ENCODE measurements at places on chromosomes 6 and 20. TPM values are rescaled to one million over a fixed set of nuclear protein-coding genes. Genes with fewer than 3 reads are reported as not detected.
A peak's percentile ranks its signal among the peaks of the same experiment; 100 is the strongest.

Gene RHAG
- not detected for total RNA-seq

Gene CRIP3
- not detected for total RNA-seq

Gene B3GAT2
- not detected for total RNA-seq

Gene ATP6V1G2
- 1.0 TPM for total RNA-seq

Gene CST2
- total RNA-seq = not detected

Gene ESF1
- 12.5 TPM for total RNA-seq

Gene TMEM151B
- total RNA-seq = under 0.01 TPM

Gene MICB
- total RNA-seq = not detected

Gene GGTLC1
- total RNA-seq = 3.4 TPM

Gene CST5
- not detected for total RNA-seq

- no peak for DNase-seq
Measured at GRCh38 chr6:69761853-69762252, 35.0 kb downstream of the LMBRD1 start.

GRCh38 chr6:141989706-141989959, 143.1 kb upstream of the GJE1 start:
- no peak for DNase-seq

GRCh38 chr20:38046572-38046971, 13.0 kb downstream of the RPRD1B start:
- DNase-seq = no peak

DNA sequence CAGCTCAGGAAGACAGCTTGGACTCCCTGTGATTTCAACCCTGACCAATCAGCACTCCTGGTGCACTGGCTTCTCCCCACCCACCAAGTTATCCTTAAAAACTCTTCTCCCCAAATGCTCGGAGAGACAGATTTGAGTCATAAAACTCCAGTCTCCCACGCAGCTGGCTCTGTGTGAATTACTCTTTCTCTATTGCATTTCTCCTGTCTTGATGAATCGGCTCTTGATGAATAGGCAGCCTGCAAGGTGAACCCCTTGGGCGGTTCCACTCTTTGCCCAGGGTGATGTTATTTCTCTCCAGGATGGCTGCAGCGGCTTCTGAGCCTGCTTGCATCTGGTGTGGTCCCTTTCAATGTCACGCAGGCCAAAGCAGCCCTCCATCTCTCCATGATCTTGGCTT, 12.4 kb downstream of the SLC52A3 start:
- DNase-seq = no peak

- DNase-seq = no peak
Measured at GRCh38 chr6:41288030-41288753, 1.7 kb upstream of the TREM1 start.

- peak; percentile 78 for DNase-seq
Measured at GRCh38 chr6:11770546-11771466, 7.8 kb downstream of the ADTRP start.

- no peak for DNase-seq
Measured at GRCh38 chr6:29797135-29797534, 30.5 kb upstream of the HLA-G start.

DNA sequence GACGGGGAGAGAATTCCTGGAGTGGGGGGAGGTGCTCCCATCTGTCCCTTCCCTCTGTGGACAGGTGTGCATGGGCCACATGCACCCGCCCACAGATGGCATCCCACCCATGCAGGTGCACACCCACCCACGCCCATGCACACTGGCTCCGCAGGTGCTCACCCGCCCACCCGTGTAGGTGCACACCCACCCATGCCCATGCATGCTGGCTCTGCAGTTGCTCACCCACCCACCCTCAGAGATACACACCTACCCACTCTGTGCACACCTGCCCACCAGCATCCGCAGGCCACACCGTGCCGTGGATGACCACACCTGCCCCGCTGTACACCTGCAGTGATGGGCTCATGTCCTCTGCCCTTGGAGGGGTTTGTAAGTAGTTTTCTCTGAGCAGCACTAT, 132.0 kb downstream of the PHACTR3 start:
- no peak for DNase-seq

DNA sequence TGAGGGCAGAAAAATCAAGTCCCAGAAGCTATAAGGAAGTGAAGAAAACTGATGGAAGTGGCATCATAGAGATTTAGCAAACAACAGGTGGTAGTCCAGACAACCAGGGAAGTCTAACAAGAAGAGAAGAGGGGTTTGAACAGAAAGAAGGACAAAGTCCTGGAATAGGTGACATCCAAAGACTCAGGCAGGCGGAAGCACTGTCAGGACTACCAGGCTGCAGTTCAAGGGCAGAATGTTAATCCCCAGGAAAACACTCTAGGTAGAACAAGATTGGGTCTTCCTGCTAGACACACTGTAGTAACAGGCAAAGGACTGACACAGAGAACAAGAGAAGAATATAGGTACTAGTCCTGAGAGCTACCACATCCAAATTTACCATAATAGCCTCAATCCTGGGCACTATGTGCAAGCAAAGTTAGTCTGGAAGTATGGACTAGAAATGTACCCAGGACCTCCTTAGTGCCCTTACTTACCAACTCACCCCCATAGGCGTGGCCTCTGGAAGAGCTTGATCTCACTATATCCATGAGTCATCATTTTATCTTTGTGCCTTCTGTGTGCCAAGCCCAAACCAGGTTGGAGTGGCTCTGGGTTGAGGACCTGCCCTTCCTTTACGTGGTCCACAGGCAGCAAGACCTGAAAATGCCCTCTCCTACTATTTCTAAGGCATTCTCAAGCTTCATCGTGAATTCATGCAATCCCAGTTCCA, 2.2 kb upstream of the EPB41L2 start:
- DNase-seq = no peak

DNA sequence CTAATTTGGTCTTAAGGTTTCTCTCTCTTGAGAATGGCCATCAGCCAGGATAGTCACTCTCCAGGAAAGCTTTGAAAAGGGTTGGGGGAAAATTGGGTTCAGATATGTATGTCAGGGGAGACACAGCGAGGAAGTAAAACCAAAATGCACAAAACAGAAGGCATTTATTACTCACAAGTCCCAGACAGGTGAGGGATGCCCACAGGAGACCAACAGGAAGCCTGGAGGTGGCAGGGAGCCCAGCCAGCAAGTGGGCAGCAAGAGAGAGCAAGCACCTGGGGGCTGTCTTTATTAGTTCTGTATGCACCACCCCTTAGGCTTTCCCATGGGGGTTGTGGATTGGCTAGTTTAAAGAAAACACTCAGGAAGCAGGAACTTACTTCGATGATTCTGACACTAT, 707.7 kb downstream of the KIF16B start:
- no peak for DNase-seq

- no peak for DNase-seq
Measured at GRCh38 chr6:19369785-19370184, 467.4 kb upstream of the ID4 start.

- DNase-seq = no peak
Measured at GRCh38 chr6:35919085-35919826, 1.6 kb downstream of the SRPK1 start.

- no peak for DNase-seq
Measured at GRCh38 chr6:113011389-113011788, 664.3 kb downstream of the RFPL4B start.

DNA sequence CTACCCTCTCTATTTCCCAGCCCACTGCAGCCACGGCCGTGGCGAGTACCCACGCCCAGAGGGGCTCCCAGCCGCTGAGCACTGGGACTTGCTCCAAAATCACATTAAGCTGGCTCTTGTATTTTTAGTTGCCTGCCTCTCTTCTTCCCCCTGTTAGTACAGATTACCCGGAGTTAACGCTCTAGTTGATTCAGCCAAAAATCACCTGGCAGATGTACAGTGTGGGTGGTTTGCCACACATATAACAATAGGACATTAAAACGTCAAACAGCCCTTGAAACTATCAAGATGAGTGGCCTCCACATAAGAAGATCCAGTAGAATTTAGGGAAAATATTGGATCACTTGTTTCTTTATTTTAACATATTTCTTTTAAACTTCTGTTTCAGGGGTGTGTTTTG, 268.8 kb upstream of the PRDM1 start:
- DNase-seq = no peak

GRCh38 chr6:11189865-11190624, 42.4 kb downstream of the NEDD9 start:
- DNase-seq = no peak

GRCh38 chr20:52275181-52275691, 83.7 kb upstream of the ZFP64 start:
- DNase-seq = no peak

GRCh38 chr20:8424010-8424409, 291.9 kb downstream of the PLCB1 start:
- no peak for DNase-seq

DNA sequence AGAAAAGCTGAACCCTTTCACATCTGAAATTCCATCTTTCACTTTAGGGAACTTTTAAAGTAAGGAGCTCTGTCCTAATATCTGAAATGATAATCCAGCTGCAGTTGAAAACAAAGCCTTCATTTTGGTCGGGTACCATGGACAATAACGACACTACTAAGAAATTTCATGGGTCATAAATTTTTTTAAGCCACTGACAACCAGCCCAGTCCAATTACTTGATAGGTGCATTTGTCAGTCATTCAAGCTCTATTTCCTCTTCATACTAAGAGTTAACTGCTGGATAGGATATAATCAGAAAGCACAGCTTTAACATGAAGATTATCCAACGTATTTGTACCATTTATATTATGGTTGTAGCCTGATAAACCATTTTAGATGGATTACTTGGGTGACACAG, 52.5 kb downstream of the MMUT start:
- no peak for DNase-seq

DNA sequence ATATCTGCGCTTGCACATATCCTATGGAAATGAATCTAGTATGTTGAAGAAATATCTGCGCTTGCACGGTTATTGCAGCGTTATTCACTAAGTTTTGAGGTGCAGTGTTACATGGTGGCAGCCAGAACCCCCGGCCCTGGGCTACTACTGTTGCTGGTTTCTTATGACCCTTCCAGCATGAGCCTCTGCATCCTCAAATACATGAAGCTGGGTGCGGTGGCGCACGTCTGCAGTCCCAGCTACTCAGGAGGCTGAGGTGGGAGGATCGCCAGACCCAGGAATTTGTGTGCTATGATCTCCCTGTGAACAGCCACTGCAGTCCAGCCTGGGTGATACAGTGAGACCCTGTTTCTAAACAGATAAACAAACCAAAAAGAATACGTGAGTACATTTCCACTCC, 9.3 kb upstream of the CEBPB start:
- no peak for DNase-seq

DNA sequence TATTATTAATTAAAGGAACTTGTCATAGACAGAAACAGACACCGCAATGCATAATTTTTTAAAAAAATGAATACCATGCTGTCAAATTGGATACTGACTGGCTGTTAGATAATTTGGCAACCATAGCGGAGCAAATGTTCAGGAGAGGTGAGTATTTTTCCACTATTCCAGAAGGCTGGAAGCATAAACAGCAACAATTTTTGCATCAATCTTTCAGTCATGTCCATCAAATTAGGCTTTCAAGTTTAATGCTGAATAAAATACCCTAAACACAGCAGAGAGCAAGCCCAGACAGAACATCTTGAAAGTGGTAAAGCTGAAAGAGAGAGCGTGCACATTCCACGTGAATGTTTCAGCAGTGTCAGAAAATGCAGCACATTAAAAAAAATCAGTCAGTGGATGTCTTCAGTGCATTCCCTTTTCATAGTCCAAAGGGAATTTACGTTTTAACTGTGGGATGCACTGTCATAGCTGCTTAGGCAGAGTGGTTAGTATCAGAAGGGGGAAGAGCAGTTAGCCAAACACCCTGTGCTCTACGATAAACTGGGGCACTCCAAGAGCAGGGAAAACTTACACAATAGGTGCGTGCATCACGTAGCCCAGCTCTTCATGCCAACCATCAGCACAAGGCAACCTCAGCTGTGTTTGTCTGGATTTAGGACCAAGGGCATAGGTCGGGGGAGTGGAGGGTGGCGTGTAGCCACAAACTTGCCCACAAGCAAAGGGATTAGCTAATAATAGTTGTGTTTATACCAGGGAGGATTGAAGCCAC, 116.2 kb upstream of the STMND1 start:
- DNase-seq = no peak

Measured in body of pancreas (tissue), 4 donors.